WTC11 (cell line): ENCODE measurements at places on chromosomes 7 and 10.

DNA sequence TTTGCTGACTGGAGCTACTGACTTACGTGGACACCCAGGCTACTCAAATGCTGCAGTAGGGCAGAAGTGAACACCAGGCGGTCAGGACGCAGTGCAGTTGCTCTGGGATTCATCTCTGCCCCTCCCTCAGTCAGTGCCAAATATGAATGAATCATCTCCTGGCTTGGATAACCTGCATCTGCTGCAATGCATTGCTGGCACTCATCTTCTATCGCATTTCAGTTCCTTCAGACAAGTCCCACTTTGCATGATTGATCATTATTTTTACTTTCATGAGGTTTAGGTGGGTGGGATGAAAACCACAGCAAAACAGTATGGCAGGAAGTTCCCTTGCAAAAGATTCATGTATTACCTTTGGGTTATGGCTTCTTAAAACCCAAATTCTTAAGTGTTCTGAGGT, 224.6 kb upstream of the NRP1 start:
- DNase-seq: no peak

DNA sequence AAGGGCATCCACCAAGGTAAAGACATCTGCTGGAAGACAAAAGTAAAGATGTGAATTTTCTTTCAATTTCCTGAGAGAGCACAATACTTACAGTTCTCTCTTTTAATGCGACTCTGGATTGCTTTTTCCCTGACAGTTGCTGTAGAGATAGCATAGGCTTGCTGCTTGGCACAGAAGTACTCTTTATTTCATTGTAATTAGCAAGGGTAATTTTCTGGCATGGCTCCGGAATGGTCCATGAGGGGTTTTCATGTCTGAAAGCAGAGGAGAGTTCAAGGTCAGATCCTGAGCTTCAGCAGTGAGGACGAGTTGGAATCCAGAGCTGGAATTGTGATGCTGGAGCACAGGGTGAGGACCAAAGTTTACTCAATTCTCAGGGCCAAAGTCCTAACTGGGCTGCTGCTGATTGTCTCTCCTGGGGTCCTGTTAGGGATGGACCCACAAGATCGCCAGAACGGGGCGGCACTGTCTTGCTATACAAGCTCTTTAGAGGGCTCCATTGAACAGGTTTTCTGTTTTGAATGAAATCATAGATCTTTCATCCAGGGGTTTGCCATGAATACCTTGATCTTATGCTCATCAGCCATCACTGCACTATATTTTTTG, 190.0 kb upstream of the MKI67 start:
- DNase-seq: no peak

DNA sequence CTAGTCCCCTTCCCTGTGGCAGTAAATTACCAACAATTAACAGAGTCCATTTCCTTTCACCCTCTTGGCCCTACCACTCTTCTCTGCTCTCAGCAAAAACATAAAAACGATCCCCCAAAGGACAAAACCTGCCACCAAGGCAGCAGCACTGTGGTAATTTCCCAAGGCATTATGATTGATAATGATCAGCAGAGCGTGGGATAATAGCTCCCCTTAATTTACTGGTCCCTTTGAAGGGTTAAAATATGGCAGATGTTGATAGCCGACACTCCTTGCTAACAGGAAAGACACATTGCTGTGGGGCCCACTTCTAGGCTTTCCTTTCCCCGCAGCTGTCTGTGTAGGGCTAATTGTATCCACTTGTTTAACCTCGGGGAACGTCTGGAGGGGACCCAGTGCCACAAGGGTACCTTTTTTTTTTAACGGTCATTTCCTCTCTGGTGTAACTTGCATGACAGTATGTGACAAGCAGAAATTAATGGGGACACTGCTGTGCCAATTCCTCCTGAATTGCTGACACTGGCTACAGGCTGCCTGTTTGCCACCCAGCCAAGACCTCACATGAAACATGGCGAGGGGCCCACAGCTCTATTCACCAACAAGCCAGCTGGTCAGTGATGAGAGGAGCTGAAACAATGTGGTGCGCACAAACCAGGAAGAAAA, 81.3 kb downstream of the CDK6 start:
- DNase-seq: no peak

DNA sequence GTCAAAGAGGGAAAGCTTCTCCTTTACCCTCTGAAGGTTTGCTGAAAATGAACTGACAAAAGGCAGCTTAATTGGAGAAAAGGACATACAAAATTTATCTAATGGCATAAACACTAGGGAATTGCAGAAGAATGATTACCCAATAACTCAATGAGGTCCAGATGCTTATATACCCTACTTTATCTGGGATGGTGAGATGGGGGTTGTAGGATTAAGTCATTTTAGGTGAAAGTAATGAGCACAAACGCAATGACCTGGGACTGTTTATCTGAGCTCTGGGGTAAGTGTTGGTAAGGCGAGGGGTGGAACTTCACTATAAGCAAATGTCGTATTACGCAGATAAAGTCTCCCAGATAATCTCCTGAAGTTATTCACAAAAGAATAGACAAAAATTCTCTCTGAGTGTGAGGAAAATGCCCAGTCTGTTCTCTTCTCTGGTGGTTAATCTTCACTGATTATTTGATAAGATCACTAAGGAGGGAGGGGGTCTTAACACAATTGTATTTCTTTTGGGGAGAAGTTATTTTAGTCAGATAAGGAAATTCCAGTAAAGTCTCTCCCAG, 1067.8 kb downstream of the DNAJB9 start:
- no peak for DNase-seq

- no peak for DNase-seq
Observed at GRCh38 chr7:92293896-92294590, 48.3 kb downstream of the ANKIB1 start.

GRCh38 chr7:27846388-27846787, 106.4 kb downstream of the TAX1BP1 start:
- no peak for DNase-seq

DNA sequence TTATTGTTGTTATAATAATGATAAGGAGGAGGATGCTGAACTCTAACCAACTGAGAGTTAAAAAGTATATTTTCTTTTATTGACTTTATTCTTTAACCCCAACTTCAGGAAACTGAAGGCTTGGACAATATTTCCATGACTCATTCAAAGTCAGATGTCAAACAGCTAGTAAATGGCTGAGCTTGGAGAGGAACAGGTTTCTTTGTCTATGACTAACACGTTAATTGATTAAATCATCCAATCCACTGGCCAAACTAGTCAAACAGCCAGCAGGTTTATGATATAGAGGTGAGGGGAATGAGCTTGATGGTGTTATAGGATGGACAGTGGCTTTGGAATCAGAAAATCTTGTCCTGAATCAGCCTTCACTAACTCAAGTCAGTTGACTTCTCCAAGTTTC, 119.1 kb upstream of the WDR11 start:
- DNase-seq: no peak

- no peak for DNase-seq
Observed at GRCh38 chr10:48614481-48615390, 9.9 kb upstream of the ARHGAP22 start.

GRCh38 chr10:22599048-22599561, 115.3 kb downstream of the PIP4K2A start:
- DNase-seq: no peak

DNA sequence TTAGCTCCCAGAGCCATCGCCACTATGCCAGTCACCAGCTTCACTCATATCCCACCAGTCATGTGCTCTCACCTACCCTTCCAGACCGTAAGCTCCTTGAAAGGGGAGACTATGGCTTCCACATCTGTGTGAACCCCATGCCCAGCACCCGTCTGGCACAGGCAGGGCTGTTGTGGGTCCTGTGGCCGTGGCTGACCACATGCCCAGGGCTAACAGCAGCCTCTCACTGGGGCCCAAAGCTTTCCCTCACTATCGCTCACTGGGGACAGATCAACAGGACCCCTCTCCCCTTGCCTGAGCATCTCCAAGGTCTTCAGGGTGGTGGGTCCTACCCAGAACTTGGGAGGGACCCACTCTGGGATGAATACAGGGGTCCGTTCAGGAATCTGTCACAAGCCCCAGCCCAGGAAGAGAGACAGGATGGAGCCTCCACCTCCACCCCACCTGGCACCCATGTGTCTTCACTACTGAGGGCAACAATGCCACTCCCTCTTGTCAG, 303.9 kb downstream of the GRID1 start:
- DNase-seq: no peak

- DNase-seq: no peak
Observed at GRCh38 chr10:105658696-105659095, 1017.6 kb downstream of the SORCS3 start.

DNA sequence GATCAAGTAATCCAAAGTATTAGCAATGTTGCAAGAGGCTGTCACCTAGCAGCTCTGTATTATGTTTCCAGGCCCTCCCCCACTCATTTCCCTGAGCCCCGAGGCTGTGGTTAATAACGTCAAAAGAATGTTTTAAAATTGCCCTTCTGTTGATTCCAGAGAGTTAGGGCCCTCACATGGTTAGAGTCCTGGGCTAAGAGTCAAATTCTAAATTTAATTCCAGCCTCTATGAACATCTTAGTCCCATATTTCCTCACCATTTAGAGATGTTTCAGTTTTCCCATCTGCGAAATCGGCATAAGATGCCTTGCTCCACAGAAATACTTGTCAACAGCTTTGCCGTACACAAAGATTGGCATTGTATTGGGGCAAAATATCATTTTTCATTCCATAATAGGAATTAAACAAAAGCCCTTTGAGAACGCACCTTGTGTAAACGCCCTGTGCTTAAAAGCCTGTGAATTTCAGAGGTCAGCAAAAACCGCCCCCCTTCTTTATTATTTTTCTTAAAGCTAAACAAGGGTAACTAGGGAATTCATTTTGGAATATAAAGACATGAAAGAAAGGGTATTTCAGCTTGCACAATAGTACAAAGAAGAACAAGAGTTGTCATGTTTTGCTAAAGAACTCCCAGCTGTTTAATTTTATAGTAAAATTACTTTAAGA, 135.8 kb downstream of the ARID5B start:
- DNase-seq: no peak

DNA sequence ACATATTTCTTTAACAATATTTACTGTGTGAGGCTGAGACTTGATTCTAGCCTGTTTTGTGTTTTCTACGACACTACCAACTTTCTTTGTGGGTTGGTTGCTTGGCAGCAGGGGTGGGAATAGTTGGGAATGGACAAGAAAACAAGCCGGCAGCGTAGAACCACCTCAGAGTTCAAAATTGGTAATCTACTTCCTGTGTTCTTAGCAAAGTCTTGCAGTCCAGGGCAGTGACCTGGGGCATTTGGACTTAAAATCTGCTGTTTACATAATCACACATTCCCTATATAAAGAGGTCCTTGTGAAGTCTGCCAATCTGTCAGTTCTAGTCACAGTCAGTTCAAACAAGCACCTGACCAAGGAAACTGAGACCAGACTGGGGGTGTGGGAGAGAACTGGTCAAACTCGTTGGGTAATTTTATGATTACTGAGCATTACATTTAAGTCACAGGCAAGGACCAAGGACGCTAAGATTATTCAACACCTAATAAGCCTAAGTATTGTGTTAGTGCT, 167.9 kb downstream of the CPEB3 start:
- DNase-seq: no peak

DNA sequence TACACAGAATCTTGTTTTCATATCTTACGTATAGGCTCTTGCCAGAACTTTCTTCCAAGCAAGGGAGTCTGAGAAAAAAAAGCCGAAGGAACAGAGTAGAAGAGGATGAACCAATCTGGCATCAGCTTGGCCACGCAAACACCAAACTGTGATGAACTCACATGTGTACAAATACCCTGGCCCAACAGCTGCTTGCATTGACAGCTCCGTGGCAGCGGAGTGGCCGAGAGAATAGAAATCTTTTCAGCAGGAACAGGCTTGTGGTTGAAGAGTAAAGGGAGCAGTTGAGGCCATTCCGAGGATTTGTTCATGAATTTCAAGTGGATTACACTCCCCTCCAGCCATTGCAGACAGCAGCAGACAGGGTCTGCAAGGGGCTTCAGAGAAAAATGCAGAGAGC, 173.8 kb upstream of the PLXNA4 start:
- no peak for DNase-seq

DNA sequence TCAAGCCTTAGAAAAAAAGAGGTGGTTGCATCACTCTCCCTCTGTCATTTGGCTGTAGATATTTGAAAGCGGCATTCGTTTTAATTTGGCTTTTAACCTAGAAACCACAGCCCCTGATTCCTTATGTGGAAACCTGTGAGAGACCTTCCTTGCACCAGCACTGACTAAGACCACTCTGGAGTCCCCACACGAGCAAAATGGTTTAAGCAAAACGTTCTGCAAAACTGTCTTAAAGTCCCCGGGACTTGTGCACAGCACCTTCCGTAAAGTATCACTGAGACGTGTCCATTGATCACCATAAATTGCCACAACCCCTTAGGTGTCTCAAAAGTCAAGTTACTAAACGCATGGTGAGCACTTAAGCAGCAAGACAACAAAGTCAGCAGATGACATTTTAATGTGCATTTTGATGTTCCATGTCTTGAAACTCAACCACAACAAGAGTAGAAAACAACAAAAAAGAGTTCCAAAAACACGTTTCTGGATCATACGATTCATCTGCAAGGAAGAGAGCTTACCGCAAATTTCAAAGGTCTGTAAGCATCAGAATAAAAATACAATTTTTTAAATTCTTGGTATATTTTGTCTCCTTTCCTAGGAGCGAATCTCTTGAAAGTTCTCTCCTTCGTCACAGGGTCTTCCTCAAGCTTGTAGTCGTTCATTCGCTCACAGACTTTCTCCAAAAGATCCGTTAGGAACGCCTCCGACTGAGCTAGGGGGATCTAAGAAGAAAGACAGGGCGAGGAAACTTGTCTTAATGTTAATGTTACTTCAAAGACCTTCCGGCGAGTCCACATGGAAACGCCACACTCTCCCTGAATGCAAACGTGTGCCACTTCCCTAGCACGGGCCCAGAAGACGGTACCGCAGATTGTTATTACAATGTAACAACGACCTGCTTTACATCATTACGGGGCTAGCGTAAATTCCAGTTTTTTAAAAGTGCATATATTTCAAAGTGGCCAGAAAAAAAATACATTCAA, 37.7 kb downstream of the CNPY1 start:
- no peak for DNase-seq

DNA sequence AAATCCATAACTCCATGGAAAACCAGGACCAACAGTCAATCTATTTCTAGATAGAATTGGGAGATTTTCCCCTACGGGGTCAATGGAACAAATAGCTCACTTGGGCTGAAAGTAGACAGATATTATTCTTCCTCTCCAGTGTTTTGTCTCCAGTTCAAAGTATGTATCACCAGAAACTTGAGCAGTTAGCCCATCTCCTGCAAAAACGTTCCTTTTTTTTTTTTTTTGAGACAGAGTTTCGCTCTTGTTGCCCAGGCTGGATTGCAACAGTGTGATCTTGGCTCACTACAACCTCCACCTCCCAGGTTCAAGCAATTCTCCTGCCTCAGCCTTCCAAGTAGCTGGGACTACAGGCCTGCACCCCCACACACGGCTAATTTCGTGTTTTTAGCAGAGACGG, 390.0 kb upstream of the AUTS2 start:
- DNase-seq: no peak
